ENCODE measurements at places on chromosomes 2 and 18.

DNA sequence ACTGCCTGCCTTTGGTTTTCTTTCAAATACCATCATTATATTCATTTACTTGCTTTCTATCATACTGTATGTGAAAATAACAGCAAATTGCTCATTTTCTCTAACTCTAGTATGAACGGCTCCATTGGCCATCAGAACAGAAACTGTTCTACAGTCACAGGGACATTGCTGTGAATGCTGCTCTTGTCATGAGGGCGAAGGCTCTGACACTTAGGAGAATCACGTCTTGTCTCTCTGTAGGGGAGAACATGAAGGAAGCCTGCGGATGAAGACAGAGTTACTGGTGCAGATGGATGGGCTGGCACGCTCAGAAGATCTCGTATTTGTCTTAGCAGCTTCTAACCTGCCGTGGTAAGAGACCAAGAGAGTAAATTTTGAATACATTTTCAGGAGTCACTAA lies 41.7 kb upstream of the ELOA2 start:
- DNase-seq = no peak

DNA sequence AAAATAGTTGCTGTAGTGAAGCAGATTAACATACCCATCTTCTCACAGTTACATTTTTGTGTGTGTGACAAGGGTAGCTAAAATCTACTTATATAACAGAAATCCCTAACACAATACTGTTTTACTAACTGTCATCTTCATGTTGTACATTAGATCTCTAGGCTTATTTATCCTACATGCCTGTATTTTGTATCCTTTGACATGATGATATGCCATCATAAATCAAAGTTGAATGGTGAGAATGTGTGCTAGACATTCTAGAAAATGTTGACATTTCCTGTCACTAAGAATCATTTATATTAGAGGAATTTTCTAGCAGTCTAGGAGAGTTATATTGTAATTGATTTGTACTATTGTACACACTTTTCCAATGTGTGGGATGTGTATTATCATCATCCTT lies 21.5 kb upstream of the CALCRL start:
- no peak for DNase-seq

- DNase-seq = no peak
Observed at GRCh38 chr2:12341920-12342319, 374.8 kb upstream of the TRIB2 start.

- DNase-seq = no peak
Observed at GRCh38 chr2:66805016-66805865, 370.3 kb downstream of the MEIS1 start.

- DNase-seq = no peak
Observed at GRCh38 chr2:88058191-88058590, 2.6 kb upstream of the KRCC1 start.

DNA sequence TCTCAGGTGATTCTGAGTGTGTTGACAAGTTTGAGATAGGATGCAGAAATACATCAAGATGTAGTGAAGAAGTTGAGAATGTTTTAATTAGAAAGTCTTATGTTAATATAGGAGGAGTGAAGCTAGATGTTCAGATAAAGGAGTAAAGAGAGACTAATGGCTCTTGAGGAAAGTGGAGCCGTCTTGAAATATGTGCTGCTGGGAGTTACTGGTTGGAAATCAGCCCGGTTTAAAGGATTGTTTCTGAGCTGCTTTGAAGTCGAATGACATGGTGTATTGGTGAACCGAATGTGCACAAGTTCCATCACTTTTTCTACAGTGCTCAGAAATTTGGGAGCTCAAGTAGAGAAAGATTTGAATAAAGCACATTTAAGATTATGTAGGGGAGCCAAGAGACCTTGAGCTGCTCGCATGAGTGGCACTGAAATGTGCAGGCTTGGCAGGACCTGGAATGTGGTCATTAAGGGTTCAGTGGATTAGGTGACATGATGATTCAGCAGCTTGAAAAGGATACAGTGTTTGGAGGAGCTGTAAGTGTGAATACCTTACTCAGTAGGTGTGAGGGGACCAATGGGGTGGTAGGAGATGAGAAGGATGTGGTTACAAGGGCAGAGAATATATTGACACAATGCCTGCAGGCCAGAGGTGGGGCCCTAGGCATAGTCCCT lies 68.6 kb downstream of the CAB39 start:
- no peak for DNase-seq

DNA sequence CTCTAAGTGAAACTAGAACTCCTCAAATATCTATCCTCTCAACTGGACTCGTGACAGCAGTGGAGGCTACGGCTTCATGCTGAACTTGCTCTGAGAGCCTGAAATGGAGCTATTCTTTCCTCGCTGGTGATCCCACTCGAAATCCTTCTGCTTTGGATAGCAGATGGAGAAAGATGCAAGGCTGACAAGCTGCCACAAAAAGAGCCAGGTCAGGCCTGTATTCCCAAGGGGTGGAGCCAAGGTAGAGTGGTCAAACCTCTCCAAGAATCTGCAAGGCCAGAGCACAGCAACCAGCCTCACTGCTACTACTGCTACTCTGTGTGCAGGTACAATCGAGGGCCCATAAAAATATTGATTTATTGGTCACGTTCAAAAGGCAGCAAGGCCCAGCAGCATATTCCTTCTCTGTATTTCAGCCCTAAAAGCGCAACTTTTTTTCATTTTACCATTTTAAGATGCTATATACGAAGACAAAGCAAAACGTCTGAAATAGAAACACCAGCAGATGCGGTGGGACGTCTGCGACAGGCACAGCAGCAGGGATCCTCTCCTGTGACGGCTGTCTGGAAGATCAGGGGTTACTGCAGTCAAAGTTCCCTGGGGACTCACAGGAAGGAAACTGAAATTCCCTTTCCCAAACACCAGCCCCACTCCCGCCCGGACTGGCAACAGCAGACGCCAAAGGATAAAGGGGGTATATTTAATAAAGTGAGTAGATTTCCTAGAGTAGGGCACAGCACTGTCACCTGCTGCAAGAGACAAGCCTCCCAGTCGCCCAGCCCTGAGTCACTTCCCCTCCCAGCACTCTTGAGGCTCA lies 2.4 kb downstream of the SPRED2 start:
- DNase-seq = no peak
